Pancreas (tissue), 10 donors: ENCODE measurements at places on chromosomes 13 and 19. TPM values are rescaled to one million over a fixed set of nuclear protein-coding genes. Genes with fewer than 3 reads are reported as not detected.

- no peaks in the 10 kb centered on the region for H3K27me3 ChIP-seq
- peak overlapping the region; percentile 66 for H3K27ac ChIP-seq
- no peaks in the 10 kb centered on the region for H3K4me1 ChIP-seq
- DNase-seq: peak; percentile 69
- peak overlapping the region; percentile 20 for H3K4me3 ChIP-seq
These were observed 11.3 kb upstream of the ZBTB7A start for GRCh38 chr19:4077800-4078684.

- H3K4me3 ChIP-seq: no peak overlapping the region
- H3K27ac ChIP-seq: no peak overlapping the region
- no peaks in the 10 kb centered on the region for H3K4me1 ChIP-seq
- H3K36me3 ChIP-seq: no peaks in the 10 kb centered on the region
- DNase-seq: no peak
These were observed 14.3 kb downstream of the SLC15A1 start for GRCh38 chr13:98738213-98738612.

GRCh38 chr19:55229145-55229788 lies 704 bp upstream of the TMEM86B start:
- no peak overlapping the region for H3K27ac ChIP-seq
- H3K4me3 ChIP-seq: no peak overlapping the region
- no peaks in the 10 kb centered on the region for H3K36me3 ChIP-seq
- H3K4me1 ChIP-seq: no peaks in the 10 kb centered on the region
- DNase-seq: no peak
- no peaks in the 10 kb centered on the region for H3K27me3 ChIP-seq

DNA sequence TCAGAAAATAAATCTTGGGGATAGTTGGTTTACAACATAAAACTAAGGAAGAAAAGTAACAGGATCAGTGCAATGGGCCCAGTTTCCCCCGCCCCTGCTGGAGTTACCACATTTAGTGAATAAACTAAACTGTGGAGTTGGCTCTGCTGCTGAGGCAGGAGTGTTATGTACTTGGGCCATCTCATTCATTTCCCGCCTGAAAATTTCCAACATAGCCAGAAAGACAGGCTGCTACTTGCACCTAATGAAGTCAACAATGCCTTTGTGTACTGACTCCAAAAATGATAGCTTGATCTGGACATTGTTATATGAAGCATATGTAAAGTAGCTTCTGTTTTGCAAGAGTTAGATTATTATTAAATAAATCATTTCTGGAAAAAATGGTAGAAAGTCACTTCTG lies 7.9 kb upstream of the RNASEH2B start:
- no peak overlapping the region for H3K27ac ChIP-seq
- DNase-seq: no peak
- no peaks in the 10 kb centered on the region for H3K27me3 ChIP-seq
- H3K36me3 ChIP-seq: no peaks in the 10 kb centered on the region
- no peaks in the 10 kb centered on the region for H3K4me1 ChIP-seq

Gene PCDH9
- 3.7 TPM for total RNA-seq

Gene TNFSF13B
- 0.78 TPM for total RNA-seq

GRCh38 chr19:22144394-22144793 lies 52.4 kb downstream of the ZNF676 start:
- DNase-seq: no peak
- H3K27me3 ChIP-seq: no peaks in the 10 kb centered on the region
- H3K27ac ChIP-seq: no peak overlapping the region
- no peaks in the 10 kb centered on the region for H3K36me3 ChIP-seq
- H3K4me1 ChIP-seq: no peaks in the 10 kb centered on the region

DNA sequence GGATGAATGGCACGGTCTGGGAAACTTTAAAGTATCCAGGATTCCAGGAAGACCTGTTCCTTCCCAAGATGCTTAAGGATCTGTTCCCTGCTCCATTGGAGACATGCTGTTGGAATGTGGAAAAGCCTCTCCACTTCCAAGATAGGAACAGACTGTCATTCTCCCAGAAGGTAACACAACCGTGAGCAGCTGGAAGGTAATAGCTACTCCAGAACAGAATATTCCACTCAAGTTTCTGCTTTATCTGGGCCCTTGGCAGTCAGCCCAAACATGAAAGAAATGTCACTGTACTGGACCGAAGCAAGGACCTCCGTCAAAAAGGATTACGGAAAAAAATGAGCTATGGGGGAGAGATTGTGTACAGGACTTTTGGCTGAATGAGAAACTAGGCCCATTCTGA lies 420.9 kb upstream of the NBEA start:
- no peaks in the 10 kb centered on the region for H3K27me3 ChIP-seq
- peaks cover 4% of the 10 kb centered on the region for H3K4me1 ChIP-seq
- no peak for DNase-seq

DNA sequence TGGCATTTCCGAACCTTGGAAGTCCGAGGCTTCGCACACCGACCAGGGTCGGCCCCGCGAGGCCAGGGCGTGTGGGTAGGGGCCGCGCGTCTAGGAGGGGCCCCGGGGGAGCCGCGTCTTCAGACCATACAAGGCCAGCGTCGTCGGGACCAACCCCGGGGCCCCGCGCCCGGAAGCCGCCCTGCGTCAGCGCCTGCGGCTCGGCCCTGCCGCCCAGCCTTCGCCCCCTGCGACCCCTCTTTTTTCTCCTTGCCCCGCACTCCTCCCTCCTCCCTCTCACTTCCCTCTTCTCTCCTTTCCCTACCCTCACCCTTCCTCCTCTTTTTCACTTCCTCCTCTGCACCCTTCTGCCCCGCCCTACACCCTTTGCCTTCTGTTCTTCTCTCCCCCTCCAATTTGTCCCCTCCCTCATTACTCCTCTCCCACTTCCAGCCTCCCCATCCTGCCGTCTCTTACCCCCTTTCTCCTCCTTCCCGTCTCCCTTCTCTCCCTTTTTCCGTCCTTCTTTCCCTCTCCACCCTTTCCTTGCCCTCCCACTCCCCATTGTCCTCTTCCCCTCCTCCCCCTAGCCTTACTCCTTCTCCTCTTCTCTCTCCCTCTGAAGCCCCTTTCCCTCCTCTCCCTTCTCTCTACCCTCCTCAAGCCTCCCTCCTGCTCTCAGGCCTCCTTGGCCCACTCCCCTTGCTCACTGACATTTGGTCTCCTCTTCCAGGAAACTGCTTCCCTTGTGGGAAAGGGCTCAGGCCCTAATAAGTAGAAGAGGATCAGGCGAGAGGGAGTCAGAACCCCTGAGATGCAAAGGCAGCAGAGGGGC lies 2.2 kb upstream of the PLEKHG2 start:
- peak; percentile 75 for DNase-seq
- H3K36me3 ChIP-seq: no peaks in the 10 kb centered on the region
- H3K27ac ChIP-seq: peak overlapping the region; percentile 98
- H3K4me1 ChIP-seq: peaks cover 12% of the 10 kb centered on the region
- peak overlapping the region; percentile 72 for H3K4me3 ChIP-seq

GRCh38 chr19:824885-825284 lies 2.8 kb upstream of the AZU1 start:
- H3K27ac ChIP-seq: no peak overlapping the region
- no peak for DNase-seq
- H3K36me3 ChIP-seq: no peaks in the 10 kb centered on the region

Gene CEACAM1
- 4.3 TPM for total RNA-seq

DNA sequence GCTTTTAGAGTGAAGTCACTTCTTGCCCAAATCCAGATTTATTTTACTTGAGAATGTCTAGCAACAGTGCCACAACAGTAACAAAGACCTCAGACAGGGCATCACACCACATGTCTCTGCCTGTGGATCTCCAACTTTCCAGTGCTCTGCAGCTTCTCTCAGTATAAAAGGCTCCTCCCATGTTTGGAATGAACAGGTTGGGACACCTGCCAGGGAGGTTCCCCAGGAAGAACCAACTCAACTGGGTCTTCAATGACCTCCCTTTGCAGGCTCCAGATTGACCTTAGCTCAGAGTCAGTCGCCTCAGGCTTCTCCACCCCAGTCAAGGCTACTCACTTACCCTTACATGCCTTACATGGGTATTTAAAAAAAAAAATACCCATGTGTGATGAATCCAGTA lies 3.4 kb downstream of the ZNF823 start:
- DNase-seq: no peak
- H3K36me3 ChIP-seq: no peaks in the 10 kb centered on the region
- no peak overlapping the region for H3K27ac ChIP-seq
- no peaks in the 10 kb centered on the region for H3K27me3 ChIP-seq
- peaks cover 11% of the 10 kb centered on the region for H3K4me1 ChIP-seq

Gene ZNF433
- 4.5 TPM for total RNA-seq

GRCh38 chr13:23950736-23951510 lies 53.6 kb upstream of the C1QTNF9B start:
- no peaks in the 10 kb centered on the region for H3K36me3 ChIP-seq
- H3K4me1 ChIP-seq: no peaks in the 10 kb centered on the region
- no peak overlapping the region for H3K27ac ChIP-seq
- no peak overlapping the region for H3K4me3 ChIP-seq

- no peak overlapping the region for H3K27ac ChIP-seq
- no peaks in the 10 kb centered on the region for H3K36me3 ChIP-seq
- H3K27me3 ChIP-seq: no peaks in the 10 kb centered on the region
- no peak overlapping the region for H3K4me3 ChIP-seq
These were observed 3.8 kb downstream of the BCAT2 start for GRCh38 chr19:48806818-48807589.

GRCh38 chr19:3184847-3185460 lies 776 bp upstream of the NCLN start:
- DNase-seq: no peak
- no peak overlapping the region for H3K27ac ChIP-seq
- H3K4me1 ChIP-seq: peaks cover 11% of the 10 kb centered on the region
- H3K4me3 ChIP-seq: peak overlapping the region; percentile 98
- H3K27me3 ChIP-seq: no peaks in the 10 kb centered on the region
- no peaks in the 10 kb centered on the region for H3K36me3 ChIP-seq

DNA sequence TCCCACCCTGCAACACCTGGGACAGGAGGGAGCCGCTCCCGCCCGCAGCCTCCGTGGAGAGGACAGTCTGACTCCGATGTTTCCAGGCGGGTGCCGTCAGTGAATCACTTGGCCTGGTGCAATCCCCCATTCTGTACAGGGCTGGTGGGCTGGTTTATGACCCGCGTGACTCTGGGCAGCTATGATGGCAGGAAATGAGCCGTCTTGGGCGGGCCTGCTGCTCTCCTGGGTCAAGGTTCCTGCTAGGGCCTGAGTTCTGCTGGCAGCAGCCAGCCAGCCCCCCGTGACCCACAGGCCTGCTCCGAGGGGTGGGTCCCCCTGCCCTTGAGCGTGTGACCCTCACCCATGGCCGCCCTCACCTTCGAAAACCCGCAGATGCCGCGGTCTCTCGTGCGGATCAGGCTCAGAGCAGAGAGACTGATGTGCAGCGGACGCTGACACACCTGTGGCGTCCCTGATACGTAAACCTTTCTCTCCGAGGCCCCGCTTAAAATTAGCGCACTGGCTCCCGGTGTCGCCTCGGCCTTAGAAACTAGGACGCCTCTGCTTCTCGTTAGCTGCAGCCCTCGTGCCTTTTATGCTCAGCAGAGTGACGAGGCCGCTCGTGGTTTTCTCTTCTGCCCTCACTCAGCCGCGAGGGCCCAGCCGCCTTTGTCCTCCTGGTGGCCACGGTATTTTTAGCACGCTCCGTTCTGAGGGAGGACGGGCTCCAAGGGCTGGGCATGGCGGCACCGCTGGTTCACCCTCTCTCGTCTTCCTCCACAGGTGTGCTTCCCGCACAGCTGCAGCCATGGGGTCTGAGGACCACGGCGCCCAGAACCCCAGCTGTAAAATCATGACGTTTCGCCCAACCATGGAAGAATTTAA lies 63.4 kb downstream of the KDM4B start:
- H3K4me3 ChIP-seq: no peak overlapping the region
- no peak for DNase-seq
- H3K4me1 ChIP-seq: no peaks in the 10 kb centered on the region
- peaks cover 5% of the 10 kb centered on the region for H3K36me3 ChIP-seq
- no peak overlapping the region for H3K27ac ChIP-seq

Gene MYO16
- total RNA-seq: 0.28 TPM

- no peaks in the 10 kb centered on the region for H3K36me3 ChIP-seq
- H3K4me3 ChIP-seq: no peak overlapping the region
- no peak overlapping the region for H3K27ac ChIP-seq
- DNase-seq: peak; percentile 76
- no peaks in the 10 kb centered on the region for H3K4me1 ChIP-seq
- no peaks in the 10 kb centered on the region for H3K27me3 ChIP-seq
These were observed 990 bp downstream of the LMTK3 start for GRCh38 chr19:48510421-48511268.

Gene DIAPH3
- 0.19 TPM for total RNA-seq

DNA sequence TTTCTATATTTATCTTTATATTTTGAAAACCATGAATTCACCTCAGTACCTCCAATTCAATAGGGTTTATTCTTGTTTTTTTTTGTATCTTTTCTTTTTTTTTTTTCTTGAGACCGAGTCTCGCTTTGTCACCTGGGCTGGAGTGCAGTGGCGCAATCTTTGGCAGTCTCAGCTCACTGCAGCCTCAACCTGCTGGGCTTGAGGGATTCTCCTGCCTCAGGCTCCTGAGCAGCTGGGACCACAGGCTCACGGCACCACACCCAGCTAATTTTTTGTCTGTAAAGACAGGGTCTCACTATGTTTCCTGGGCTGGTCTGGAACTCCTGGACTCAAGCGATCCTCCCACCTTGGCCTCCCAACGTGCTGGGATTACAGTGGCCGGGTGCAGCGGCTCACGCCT lies 23.1 kb upstream of the EVI5L start:
- no peak for DNase-seq

- no peak for DNase-seq
- no peaks in the 10 kb centered on the region for H3K27me3 ChIP-seq
- H3K4me3 ChIP-seq: no peak overlapping the region
- no peaks in the 10 kb centered on the region for H3K4me1 ChIP-seq
- H3K27ac ChIP-seq: no peak overlapping the region
These were observed 129.3 kb downstream of the KCNRG start for GRCh38 chr13:50144246-50145160.

Gene CCDC70
- not detected for total RNA-seq

Gene PAN3
- 15.3 TPM for total RNA-seq
